Dermis blood vessel endothelial cell (primary cell): ENCODE measurements at places on chromosomes 4 and X. TPM values are rescaled to one million over a fixed set of nuclear protein-coding genes. Genes with fewer than 3 reads are reported as not detected.

Gene MGAT4D
- not detected in 2 replicates for total RNA-seq

Gene ADH1C
- total RNA-seq: not detected in 2 replicates

Gene BBS12
- total RNA-seq: 5.2 and 6.0 TPM in 2 replicates

DNA sequence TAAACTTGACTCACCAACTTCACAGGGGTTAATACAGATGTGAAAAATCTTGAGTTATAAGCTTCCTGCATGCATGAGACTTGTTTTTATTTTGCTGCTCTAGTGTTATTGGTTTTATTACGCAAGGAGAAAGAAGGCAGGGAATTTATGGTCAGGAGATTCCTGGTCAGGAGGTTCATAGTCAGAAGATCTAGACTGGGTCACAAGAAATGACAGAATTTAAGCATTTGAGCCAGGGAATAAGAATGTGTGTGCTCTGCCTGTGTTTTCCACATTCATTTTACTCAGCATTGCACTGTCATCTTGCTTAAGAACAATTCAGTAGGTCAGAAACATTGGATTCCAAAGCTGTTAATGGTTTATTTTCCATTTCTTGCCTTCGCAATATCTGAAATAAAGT lies 2522.1 kb downstream of the ARAP2 start:
- DNase-seq: no peak

GRCh38 chr4:6478546-6479220 lies 6.3 kb upstream of the PPP2R2C start:
- DNase-seq: no peak

DNA sequence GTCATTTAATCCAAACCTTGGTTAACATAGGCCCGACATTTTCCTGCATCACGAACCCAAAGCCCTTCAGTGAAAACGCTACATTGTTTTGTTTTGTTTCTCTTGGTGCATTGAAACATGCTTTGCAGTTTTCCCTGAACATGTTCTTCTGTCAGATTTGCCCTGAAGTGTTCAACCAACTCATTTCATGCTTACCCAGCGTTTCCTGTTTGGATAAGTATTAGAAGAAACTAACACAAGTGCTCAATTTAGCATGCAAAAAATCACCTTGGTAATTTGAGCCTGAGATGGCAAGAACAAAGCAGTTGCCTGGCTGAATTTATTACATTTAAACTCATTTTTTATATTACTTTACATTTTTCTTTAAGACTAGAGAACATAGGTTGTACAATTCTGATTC lies 160.1 kb upstream of the VCX3A start:
- no peak for DNase-seq

DNA sequence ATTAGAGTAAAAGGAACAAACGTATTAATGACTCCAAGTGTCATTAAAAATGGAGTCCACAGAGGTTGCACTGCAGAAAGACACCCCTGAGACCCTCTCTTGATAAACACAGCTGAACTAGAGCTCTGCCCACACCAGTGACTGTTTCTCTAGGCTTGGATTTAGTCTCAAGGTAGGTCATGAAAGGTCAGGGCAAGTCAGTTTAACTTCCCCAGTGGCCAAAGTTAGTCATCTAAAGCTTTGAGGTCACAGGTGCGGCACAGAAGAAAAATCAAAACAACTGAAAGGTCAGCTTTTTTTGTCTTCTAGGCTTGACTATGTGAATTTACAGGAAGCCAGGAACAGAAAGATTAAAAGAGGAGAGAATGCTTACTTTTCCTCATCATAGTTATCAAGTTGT lies 749.6 kb downstream of the RAB28 start:
- no peak for DNase-seq

- DNase-seq: no peak
Observed at GRCh38 chr4:105093975-105094374, 52.7 kb upstream of the TET2 start.
